Natural killer cell (primary cell): ENCODE measurements at places on chromosomes 1 and 21. TPM values are rescaled to one million over a fixed set of nuclear protein-coding genes. Genes with fewer than 3 reads are reported as not detected.
A peak's percentile ranks its signal among the peaks of the same experiment; 100 is the strongest.

DNA sequence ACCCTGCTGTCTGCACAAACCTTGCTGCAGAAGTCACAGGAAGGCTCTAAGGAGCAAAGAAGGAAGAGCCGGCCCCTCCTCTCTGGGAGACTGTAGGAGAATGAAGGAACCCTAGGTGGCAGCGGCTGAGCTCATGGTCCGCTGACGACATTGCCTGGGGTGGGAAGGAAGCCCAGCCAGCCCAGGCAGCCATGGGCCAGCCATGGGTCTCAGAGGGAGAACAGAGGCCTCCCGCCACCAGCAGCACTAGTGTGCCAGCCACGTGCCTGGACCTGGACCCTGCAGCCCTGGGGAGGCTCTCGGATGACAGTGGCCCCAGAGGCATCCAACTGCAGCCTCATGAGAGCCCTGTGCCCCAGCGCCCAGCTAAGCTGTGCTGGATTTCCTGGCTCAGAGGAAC, 49.2 kb upstream of the POFUT2 start:
- no peak for DNase-seq

DNA sequence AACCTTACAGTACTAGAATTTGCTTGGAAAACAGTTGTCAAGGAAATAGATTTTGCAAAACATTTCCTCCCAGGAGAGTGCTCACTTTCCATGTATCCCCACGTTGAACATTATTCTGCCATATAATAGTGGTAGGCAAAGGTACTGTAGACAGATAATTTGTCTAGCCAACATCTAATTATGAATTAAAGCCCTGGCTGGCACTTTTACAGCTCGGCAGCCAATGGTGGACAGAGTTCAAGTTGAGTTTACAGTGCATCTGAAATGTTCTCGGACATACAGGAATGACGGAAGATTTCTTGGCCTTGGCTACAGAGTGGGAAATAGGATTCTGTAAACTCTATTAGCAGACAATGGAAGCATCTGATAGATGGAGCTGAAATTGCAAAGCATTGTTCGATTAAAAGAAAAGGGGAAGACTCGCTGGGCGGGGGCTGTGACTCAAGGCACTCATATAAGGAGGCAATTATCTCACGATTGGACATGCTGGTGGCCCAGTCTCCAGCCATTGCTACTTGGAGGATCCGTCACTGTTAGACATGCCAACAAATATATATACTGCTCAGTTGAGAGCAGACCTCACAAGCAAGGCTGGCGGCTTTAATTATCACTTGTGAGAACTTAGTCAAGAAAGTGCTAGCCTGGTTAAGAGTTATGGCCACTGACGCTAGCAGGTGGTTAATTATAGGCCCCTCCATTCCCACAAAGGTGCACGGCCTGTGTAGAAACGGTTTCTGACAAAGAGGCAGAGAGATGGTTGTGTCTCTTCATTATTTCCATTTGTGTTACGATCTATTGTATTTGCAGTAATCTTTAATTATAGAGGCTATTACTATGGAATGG, 48.0 kb downstream of the MAN1C1 start:
- DNase-seq = no peak

- no peak for DNase-seq
These were observed 42.7 kb downstream of the PGBD5 start for GRCh38 chr1:230383425-230383824.

- no peak for DNase-seq
These were observed 1.0 kb downstream of the AKR7A2 start for GRCh38 chr1:19310720-19311502.

DNA sequence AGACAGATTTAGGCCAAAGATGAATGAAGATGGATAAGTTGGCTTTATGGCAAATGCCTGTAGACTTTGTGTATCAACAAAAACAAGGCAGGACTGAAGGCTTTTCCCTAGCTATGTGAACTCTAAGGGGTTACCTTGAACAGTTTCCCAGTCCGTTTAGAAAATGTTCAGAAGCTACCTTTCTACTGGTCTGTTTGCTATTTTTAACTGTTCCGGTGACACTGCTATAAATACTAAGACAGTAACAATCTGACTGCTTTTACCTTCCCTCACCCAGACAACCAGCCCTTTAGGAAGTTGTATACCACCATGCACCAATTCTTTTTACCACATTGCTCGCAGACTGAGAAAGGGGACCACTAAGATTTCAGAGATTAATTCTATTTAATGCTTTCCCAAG, 102.2 kb downstream of the PHTF1 start:
- DNase-seq = no peak

GRCh38 chr1:24688621-24689195, 45.6 kb downstream of the SRRM1 start:
- DNase-seq = peak; percentile 75

DNA sequence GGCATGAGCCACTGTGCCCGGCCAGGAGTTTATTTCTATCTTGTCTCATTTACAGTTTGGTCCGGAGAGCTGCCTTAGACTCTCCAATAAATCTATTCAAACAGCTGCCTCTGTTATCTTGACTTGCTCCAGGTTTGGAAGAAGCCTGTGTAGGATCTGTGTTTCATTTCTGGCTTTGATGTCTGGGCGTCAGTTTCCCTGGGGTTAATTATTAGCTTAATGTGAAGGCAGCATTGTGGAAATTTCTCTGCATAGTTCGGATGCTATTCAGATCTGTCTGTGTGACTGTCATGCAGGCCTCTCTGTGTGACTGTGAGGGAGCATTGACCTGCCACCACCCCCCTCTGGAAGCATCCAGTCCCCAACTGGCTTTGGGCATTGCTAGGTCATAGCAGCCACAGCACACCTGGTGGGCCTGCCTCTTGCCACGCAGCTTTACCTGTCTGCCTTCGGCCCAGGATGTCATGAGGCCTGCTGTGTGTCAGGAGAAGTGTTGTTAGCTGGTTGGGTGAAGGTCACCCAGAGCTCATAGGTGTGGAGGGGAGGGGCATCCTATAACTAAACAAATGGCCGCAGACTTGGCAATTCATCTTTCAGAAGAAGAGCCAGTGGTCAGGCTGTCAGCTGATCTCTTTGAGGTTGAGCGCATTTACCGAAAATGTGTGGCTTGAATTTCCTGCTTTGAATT, 9.8 kb downstream of the IFNGR2 start:
- no peak for DNase-seq

DNA sequence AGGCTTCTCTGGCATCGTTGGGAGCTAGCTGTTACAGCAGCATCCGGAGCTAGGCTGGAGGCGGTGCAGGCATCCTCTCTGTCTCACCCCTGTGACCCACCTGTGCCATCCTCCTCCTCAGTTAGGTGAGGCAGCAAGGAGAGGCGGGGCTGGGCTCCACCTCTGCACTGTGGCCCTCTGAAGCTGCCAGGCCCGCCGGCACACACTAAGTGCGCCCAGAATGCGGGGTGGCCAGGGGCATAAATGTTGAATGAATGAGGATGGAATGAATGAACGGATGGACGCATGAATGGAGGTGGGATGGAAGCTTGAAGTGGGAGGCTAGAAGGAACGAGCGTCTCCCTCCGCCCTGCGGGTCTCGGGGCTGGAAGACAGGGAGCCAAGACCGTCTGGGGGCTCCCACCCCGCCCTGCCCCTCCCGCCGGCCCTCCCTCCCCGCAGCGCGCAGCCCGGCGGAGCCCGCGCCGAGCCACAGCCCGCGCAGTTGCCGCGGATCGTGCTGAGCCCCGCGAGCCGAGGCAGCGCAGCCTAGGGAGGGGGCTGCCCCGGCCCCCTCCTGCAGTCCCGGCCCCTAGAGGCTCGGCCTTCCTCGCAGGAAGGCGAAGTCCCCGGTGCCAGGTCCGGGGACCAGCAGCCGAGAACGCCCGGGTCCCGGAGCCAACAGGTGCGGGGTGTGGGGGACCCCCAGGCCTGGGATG, at the start of gene HCRTR1:
Gene HCRTR1 (plus strand): TSS at position 472 of the 698 bp plus-strand sequence. CDS start 1,504 bp downstream, outside the sequence.
- no peak for DNase-seq

Gene S100B
- total RNA-seq = not detected

GRCh38 chr1:212030936-212031528, 4.3 kb downstream of the INTS7 start:
- no peak for DNase-seq

- no peak for DNase-seq
These were observed 2.1 kb downstream of the KCNN3 start for GRCh38 chr1:154867841-154868605.

Gene OR2L3
- not detected for total RNA-seq

Gene SELENBP1
- not detected for total RNA-seq

DNA sequence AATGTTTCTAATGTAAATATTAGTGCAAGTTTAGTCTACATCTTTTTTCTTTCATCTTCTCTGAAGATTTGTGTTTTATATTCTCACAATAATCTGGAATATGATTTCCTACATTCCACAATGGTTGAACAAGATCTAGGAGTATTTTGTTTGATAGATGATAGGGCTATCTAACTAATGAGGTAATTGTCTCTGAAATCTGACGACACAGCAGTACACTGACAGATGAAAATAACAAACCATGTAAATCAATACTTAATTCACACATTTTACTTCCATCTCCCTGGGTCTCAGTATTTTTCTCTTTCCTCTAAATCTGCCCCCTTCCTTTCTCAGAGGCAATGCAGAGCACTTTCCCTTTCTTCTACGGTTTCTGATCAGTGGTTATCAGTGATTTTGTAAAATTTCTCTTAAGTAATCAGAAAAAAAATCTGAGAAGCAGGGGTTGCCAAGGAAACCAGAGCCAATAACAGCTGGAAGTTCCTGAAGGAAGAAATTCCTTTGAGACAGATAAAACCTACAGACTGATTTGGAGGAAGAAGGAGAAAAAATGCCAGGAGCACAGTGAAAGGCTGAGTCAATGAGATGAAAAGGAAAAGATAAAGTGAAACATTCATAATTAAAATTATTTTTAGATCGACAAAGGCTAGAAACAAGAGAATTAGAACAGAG, 7.3 kb upstream of the ANKRD13C start:
- DNase-seq = no peak

Gene COL24A1
- total RNA-seq = 0.54 TPM

DNA sequence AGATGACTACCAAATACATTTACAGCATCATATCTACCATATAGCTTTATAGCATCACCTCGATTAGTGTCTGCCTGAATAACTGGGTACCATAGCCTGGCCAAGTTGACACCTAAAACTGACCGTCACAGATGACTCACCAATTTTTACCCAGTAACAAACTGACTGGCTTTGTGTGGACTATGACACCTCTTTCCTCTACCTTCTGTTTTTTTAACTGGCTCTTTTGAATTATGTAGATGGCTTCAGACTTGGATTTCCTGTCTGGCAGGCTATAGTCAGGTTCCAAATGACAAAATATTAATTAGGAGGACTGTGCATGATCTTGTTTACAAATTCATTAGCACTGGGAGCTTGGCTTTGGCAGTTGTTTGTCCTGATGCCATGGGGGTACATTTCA, 360.3 kb downstream of the TGFB2 start:
- no peak for DNase-seq

Gene RHD
- total RNA-seq = not detected

Gene GBP7
- total RNA-seq = not detected

Gene SLAMF7
- total RNA-seq = 191 TPM

- no peak for DNase-seq
These were observed 810 bp upstream of the HLX start for GRCh38 chr1:220878191-220879075.

DNA sequence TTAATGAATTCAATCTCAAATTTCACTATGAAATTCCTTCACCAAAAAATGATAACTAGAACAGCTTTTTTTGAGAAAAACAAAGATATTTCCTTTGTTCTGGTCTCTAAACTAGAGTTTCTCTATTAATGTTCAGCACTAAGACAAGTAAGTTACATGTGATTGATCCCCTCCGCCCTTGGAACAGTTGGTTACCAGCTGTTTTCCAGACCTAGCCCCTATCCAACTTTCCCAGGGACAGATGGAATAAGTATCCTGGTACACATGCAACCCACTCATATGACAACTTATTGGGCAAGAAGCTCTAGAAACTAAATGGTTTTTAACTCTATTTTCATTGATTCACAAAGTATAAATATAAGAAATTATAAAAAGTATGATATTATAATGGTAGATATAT, 140.4 kb downstream of the COP1 start:
- DNase-seq = no peak

- no peak for DNase-seq
These were observed 346.0 kb downstream of the MATN1 start for GRCh38 chr1:30377230-30378002.

DNA sequence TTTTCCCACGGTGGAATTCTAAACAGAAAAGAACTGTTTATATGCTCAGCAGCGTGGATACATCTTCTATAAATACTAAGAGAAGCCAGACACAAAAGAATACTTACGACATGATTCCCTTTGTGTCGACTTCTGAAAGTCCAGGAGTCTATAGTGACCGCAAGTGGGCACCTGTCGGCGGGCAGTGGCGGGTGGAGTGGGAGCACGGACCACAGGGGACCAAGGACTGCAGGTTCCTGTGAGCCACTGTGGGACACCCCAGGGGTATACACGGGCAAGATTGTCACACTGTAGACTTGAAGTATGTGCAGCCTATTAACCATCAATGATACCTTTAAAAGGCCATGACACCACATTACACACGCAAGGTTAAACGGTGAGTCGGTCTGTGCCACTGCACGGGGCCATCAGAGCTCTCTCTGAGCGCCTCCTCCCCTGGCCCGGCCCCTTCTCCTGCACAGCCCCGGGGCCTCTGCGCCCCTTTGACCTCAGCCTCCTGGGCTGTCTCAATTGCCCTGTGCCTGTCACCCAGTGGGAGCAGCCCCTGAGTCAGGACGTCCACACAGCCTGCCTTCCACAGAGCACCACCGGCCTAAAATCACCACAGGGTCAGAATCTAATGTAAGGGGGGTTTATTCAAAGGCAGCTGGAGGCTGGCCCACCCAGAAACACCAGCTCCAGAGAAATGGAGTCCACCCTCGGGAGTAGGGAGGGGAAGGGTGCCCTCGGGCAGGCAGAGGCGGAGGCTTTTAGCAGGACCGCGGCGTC, 90.0 kb upstream of the COL6A1 start:
- DNase-seq = no peak

- DNase-seq = no peak
These were observed 224.1 kb downstream of the COL11A1 start for GRCh38 chr1:102884238-102884637.

DNA sequence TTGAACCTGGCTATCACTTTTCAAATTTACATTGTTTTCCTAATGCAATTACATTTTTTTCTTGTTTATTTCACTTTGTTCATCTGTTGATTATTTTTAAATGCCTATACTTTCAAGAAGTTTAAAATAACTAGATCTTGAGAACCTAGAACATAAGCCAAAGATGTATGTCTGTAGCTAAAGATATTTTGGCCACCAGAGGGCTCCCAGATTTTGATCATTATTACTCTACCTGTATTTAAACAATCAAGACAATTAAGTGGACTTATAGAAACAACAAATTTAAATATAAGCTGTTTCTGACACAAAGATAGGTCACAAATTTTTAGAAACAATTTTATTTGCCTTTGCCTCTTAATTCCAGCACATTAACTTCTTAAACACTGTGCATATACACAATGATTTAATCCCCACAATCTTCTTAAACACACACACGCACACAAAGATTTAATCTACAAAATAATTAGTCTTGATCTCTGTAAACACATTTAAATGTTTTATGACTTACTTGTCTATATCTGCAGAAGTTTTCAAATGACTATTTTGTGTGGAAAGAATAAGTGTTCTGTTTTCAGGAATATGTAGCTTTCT, 380.0 kb downstream of the DSCAM start:
- DNase-seq = no peak

GRCh38 chr1:167631936-167632614, 2.0 kb downstream of the RCSD1 start:
- DNase-seq = peak; percentile 62

Gene TAL1
- 6.7 TPM for total RNA-seq

Gene OR2T11
- not detected for total RNA-seq
